ENCODE measurements at places on chromosomes 3 and 15.

GRCh38 chr3:11037976-11038375, 45.4 kb downstream of the SLC6A1 start:
- no peak for DNase-seq

- no peak for DNase-seq
These were observed 852.3 kb downstream of the OTOL1 start for GRCh38 chr3:162348912-162349311.

DNA sequence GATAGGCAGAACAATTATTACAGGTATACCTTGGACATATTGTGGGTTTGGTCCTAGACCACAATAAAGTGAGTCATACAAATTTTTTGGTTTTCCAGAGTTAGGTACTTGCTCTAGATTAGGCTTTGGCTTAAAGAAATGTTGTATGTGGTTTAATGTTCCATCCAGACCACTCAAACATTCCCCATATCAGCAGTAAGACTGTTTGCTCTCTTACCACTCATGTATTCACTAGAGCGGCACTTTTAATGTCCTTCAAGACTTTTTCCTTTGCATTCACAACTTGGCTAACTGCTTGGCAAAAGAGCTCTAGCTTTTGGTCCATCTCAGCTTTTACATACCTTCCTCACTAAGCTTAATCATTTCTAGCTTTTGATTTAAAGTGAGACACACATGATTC, 250.5 kb upstream of the SETMAR start:
- no peak for DNase-seq

DNA sequence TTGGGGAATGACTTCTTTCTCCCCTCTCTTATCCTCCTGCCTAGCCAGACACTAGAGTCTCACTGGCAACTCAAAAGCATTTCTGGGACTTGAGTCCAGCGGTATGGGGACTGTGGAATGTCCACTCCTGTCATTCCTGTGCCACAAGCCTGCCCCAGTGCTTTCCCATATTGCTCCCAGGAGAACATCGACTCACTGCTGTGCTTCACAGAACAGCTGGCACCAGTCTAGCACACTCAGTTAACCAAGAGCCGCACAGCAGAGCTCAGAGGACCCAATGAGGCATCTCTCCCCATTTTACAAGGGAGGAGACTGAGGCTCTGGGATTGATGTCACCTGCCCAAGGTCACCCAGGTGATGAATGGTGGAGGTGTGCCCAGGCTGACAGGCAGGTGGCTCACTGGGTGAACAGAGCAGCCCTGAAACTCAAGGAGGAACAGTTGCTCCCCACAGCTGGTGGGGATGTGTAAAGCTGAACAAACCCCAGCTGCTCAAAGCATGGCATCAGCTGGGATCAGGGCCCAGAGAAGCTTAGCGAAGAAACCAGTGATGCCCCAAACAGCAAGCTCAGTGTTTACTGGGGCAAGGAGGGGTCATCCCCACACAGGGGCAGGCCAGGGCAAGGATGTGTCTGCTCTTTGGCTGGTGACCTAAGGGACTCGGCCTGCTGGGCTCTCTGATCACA, 35.4 kb upstream of the DUSP7 start:
- no peak for DNase-seq

DNA sequence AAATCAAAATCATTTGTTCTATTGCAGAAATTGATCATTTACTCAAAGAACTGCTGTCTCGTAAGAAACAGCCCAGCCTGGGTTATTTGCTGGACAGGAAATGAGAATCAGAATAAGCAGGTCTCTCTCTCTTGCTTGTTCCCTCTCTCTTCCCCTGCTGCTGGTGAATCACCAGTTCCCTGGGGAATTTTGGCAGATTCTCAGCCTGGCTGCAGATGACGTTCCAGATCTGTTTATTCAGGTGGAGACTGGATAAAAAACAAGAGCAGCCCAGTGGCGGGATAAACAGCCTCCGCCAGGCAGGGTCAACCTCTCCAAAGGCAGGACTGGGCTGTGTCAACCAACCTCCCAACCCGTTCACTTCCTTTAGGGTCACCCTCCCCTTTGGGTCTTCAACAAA, 72.1 kb downstream of the LRIG1 start:
- DNase-seq, result peak; percentile 83

GRCh38 chr3:126679318-126679751, 24.4 kb upstream of the TXNRD3 start:
- peak; percentile 65 for DNase-seq

- DNase-seq, result no peak
These were observed 109.8 kb downstream of the PLCH1 start for GRCh38 chr3:155635056-155635455.

DNA sequence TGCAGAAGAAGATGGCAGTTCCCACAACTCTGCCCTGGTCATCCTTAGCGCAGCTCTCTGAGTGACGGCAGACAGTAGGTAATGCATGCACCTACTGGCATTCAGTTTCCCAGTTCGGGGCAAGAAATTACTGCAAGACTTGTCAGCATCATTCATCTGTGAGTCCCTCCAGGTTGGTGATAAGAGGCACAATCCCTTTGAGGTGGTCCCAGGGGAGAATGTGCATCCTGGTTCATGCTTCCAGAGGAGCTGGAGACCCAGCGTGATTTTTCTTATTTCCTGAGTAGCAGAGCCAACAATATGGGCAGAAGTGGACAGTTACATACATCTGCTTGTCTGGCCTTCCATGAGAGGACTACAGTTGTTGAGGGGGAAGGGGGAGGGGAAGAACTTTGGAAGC, 235.9 kb upstream of the BHLHE40 start:
- DNase-seq, result no peak

DNA sequence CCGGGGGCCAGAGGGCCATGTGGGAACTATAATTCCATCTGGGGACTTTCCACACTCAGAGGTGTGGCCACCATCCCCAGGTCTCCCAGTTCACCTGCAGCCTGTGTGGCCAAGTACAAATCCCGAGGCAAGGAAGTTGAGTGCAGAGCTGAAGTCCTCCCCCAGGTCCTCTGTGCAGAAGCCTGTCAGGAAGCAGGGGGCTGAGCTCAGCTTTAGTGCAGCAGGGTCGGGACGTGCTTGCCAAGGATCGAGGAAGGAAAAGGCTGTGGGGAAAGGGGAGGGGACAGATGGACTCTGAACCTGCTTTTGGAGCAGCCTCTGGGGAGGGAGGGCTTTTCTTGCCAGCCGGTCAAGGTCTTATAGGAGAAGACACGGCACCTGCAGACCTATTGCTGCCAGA, 67.7 kb downstream of the CHRNA7 start:
- no peak for DNase-seq

DNA sequence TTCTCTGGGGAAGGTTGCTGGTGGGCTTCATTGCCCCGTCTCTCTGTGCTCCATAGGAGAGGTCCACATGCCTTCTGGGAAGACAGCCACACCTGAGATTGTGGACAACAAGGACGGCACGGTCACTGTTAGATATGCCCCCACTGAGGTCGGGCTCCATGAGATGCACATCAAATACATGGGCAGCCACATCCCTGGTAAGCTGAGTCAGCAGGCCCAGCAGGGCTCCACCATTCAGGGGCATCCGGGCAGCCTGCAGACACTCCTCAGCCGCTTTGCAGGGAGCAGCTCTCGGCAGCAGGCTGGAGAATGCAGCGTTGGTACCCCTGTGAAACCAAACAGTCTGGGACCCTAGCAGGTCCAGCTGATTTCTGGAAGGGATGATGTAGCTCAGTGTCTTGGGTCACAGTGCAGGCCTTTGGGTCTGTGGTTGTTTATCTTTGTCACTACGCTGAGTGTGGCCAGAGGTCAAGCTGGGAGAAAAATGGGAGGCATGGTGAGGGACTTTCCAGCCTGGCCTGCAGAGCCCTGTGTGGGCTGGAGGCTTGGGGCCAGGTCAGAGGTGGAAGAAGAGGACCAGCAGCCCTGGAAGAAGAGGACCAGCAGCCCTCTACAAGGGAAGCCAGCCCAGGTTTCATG, 67.2 kb downstream of the DNASE1L3 start:
- no peak for DNase-seq

- no peak for DNase-seq
These were observed 129.6 kb downstream of the ADAMTS17 start for GRCh38 chr15:100211855-100212850.

DNA sequence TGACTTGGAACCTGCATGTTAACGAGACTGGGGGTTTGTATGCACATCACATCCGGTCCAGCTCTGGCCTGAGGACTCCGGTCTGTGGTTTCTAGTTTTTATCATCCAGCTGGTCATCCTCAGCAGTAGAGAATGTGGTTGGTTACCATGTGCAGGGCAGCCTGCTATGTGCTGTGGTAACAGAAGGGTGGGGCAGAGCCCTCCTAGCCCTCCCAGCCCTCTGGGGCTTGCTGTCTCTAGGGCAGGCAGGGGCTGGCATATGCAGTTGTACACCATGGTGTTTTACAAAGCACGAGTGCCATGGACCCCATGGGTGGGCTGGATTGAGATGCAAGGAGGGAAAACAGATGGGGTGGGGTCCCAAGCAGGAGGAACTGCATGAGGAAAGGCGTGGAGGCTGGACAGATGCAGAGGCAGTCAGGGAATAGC, 70.2 kb downstream of the APBA2 start:
- no peak for DNase-seq

GRCh38 chr3:159600291-159600690, 388.3 kb upstream of the IL12A start:
- no peak for DNase-seq

DNA sequence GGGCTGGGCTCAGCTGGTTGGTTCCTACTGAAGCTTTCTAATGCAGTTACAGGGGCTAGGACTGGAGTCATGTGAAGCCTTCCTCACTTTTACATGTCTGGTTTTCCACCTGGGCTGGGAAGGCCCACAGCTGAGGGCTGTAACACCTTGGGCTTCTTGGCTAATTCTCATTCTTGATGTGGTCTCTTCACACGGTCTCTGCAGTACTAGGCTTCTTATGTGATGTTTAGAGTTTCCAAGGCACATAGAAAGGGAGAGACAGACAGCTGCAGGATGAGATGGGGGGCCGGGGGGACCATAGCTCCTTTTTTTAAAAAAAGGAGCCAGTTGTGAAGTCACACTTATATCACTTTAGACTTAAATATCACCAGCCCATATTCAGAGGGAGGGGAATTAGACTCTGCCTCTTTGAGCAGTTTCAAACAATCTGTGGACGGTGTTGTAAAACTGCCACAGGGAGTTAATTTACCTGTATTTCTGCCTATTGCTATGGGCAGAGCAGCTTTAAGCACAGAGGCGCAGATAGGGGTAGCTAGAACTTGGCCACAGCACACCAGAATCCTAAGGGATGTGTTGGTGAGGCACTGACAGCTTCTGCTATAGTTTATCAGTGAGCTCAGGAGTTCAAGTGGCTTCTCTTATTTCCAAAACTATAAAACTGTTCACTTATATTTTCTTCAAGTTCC, 46.7 kb downstream of the NKIRAS1 start:
- no peak for DNase-seq

DNA sequence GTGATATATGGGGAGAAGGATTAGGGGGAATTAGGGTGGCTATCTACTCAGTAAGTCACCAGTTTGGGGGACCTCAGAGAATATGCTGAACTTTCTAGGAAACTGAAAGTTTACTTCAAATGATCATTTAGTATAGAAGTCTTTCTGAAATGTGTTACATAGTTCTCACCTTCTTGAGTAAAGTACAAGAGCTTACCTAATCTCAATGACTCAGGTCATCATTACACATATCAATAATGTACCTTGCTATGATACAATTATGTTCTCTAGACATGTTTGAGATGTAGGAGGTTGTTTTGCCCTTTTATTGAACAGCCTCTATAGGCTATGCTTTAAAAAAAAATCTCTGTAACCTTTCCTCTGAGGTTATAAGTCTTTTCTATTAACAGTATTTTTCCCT, 50.7 kb downstream of the TMEM41A start:
- no peak for DNase-seq

- DNase-seq, result no peak
These were observed 899.8 kb downstream of the ROBO2 start for GRCh38 chr3:77939726-77940125.

DNA sequence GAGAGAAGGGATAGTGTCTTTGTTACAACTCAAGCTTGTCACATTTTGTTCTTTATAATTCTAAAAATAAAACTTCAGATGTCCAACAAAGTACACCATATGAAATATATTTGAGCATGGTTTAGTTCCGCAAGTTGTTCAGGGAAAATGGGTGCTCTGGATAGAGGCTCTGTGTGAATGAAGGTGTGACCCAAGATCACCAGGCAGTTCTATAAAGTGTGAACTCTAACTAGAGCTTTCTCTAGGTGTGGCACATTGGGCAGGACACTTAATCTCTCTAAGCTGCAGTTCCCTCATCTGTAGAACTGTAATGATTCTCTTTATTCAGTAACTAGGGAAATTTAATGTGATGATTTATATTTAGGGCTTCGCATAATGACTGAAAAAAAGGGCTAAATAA, 139.3 kb downstream of the BCHE start:
- DNase-seq, result no peak

- no peak for DNase-seq
These were observed 97.2 kb upstream of the TJP1 start for GRCh38 chr15:29919380-29919881.

DNA sequence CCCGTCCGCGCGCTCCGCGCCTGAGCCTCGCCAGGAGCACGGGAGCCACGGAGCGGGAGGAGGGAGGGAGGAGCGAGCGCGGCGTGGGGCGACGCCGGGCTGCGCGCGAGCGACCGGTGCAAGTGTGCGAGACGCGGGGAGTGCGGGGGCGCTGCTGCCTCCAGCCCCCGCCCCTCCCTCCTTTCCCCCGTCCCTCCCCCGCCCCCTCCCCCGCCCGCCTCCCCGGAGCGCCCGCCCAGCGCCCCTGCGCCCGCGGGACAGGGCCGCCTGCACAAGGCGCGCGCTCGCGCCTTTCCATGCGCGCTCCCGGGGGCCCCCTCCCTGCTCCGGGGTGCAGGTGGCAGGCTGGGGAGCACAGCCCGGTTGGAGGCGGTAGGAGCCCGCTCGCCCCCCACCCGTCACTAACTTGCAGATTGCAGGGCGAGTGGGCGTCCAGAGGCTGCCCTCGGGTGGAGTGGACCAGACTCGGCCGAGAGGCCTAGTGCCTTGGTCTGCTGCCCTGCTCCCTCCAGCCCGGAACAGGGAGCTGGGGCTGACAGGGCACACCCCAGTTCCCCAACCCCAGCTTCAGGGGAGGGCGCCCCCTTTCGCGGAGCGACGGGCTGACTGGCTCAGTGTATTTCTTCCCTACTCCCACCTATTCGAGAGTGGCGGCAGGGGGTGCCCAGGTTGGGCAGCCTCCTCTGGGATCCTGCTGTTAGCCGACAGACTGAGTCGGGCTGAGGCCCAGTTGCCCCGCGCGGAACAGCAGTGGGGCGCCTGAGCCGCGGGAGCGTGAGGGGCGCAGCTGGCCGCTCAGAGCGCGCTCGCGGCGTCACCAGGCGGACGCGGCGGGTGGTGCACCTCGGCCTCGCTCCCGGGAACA, at the start of gene WNT7A:
WNT7A (minus strand) TSS at position 126 of the 865 bp plus-strand sequence. CDS start 255 bp downstream, outside the sequence.
- DNase-seq, result peak; percentile 21

- peak; percentile 14 for DNase-seq
These were observed 1012.7 kb upstream of the CADM2 start for GRCh38 chr3:83946049-83946448.

DNA sequence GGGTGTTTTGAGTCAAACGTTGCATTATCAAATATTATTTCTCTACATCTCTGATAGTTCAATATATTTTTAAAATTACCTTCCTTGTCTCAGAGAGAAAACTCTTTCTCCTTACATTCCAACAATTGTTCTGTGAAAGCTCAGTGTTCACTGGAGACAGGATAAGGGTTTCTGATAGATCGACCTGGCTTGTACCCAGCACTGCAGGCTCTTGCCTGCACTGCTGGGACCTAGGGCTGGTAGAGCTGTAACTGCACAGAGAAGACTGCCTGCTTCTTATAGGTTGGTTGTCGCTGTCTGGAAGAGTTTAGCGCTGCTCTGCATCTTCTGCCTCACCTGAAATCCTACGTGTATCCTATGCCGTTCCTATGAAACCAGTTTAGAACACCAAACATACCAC, 249.9 kb upstream of the LRTM1 start:
- DNase-seq, result no peak

- DNase-seq, result no peak
These were observed 218.8 kb upstream of the CTNNB1 start for GRCh38 chr3:40980467-40980866.

All from NCI-H345 (cell line).